ENCODE measurements at places on chromosomes 2 and 18.

- DNase-seq = no peak
These were observed 60.4 kb downstream of the DLGAP1 start for GRCh38 chr18:4394700-4395099.

GRCh38 chr2:165513479-165513878, 44.0 kb downstream of the CSRNP3 start:
- DNase-seq = no peak

DNA sequence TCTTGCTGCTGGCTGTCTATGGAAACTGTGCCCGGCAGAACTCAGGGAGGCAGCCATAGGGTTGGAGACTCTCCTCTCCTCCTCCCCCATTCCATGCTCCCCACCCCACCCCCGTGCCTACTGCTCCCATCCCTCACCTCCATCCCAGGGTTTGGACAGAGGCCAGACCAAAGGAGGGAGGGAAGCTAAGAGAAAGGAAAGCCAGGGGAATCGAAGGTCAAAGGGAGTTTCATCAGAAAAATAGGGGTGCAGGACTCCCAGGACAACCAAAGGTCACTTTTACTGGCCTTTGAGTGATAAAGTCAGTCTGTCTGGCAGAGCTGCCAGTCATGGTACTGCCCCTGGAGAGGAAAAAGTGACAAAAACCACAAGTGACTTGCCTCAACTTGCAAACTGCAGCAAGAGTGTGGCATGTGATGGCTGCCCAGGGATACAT, 187.3 kb upstream of the CTAGE1 start:
- no peak for DNase-seq

DNA sequence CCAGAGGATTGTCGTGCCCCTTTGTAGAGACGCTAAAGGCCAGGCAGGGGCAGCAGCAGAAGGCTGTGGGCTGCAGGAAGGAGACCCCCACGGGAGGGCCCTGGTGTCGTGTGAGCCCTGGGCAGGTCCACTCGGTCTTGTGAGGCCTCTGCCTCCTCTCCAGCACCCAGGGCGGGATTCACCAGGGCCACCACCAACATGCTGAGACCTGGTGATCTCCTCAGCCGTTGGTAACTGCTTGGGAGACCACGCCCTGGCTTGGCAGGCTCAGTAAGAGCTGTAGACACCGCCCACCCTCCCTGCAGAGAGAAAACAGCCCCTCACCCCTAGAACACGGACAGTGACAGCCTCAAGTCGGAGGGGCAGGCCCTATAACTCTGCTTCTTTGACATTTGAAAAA, 21.1 kb downstream of the MBP start:
- DNase-seq = no peak

- DNase-seq = no peak
These were observed 68.8 kb downstream of the ACAA2 start for GRCh38 chr18:49744376-49745008.

GRCh38 chr18:9706081-9706935, 1.8 kb upstream of the RAB31 start:
- DNase-seq = no peak

GRCh38 chr2:190840569-190841172, 40.0 kb upstream of the GLS start:
- DNase-seq = no peak

- DNase-seq = no peak
These were observed 209.8 kb downstream of the CELF4 start for GRCh38 chr18:37355772-37356171.

DNA sequence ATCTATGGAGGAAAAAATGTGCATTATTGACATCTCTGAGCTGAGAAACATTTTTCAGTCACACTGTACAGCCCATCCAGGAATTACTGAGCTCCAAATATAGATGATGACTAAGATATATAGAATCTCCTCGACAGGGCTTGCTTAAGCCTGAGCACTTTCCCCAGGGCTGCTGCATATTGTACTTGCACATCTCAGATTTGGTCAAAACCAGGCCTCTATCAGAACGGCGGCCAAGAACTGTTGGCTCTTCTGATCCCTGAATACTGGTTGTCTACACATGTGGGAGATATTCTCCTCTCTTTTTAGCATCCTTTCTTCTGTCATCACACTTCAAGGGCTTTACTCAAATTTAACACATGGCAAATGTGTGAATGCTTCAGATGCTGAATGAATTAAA, 201.5 kb upstream of the SLC35G4 start:
- no peak for DNase-seq

- DNase-seq = no peak
These were observed 28.2 kb downstream of the TSHZ1 start for GRCh38 chr18:75238786-75239185.

GRCh38 chr2:151668737-151669136, 65.5 kb downstream of the NEB start:
- DNase-seq = no peak

- no peak for DNase-seq
These were observed 4.9 kb downstream of the DLGAP1 start for GRCh38 chr18:4450065-4450658.

DNA sequence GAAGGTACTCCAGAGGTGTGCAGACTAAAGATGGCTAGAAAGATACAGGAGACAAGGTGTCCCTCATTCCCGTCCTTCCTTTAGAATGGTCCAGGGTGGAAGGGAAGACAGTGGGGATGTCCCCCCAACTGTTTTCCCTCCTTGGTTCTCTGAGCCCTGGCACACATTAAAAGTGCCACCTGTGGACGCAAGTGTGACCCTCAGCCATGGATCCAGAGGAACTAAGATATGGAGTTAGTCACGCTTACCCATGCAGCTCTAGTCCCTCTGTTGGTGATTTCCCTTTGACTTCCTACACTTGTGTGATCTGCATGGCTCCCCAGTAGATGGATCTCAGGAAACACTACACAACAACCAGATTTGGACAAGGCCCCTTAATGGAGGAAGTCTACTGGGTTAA, 113.1 kb upstream of the SRD5A2 start:
- DNase-seq = no peak

DNA sequence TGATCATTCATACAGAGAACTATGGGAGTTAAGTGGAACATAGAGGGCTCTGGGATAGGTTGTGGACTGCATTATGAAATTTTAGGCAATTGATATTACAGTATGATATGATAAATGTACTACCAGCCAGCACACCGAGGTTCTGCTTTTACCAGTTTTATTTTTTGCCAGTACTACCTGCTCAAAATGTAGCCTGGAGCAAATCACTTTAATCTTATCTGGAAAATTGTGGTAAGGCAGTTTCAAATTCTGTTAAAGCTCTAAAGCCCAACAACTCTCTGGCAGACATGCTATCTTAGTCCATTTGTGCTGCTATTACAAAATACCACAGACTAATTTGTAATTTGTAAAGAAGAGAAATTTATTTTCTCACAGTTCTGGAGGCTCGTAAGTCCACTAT, 474.9 kb upstream of the CWC22 start:
- DNase-seq = no peak

DNA sequence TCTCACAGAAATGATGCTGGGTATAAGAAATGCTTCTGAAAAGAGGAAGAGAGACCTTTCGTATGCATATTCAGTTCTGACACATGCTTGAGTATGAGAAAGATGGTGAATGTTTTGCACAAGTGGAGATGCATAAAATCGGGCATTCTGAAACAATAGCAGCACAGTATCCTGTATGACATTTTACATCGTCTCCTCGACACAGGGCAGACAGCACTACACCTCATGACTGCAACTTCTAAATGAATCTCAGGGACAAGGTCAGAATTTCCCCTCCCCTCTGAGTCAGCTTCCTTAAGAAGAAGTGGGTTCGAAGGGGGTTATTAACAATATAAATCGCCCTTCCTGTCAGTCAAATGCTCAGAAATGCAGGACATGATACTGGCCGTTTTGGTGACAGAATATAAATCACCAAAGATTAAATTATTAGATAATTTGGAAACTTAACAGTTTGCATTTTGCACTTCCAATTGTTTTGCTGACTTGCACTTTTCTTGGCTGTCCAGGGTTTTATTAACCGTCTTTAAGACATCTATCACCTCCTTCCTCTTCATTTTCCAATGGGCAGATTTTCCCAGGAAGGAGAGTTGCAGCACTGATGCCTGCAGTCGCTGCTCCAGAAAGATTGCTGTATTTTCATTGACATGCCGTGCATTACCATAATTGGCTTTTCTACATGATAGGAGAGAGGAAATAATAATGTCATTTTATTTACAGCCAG, 57.2 kb downstream of the TSHZ1 start:
- DNase-seq = no peak

GRCh38 chr2:12857891-12858290, 141.2 kb downstream of the TRIB2 start:
- DNase-seq = no peak

DNA sequence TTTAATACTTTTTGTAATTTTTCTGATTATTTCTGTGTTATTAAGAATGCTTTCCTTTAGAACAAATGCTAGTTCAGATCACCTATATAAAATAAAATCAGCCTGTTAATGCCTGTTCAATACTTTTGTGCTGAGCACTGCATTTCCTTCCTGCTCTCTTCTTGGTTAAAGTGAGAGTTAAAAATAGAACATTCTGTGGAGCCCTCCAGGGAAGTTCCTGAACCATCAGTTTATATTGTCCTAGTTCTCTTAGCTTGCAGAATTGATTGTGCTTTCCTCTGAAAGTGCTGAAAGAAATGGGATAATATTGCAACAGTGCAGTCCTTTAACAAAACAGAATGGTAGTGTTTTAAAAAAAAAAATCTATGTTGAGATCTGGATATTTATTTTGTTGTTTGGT, 74.6 kb upstream of the UBXN4 start:
- no peak for DNase-seq
